ENCODE measurements at places on chromosomes 6 and 20.
A peak's percentile ranks its signal among the peaks of the same experiment; 100 is the strongest.

DNA sequence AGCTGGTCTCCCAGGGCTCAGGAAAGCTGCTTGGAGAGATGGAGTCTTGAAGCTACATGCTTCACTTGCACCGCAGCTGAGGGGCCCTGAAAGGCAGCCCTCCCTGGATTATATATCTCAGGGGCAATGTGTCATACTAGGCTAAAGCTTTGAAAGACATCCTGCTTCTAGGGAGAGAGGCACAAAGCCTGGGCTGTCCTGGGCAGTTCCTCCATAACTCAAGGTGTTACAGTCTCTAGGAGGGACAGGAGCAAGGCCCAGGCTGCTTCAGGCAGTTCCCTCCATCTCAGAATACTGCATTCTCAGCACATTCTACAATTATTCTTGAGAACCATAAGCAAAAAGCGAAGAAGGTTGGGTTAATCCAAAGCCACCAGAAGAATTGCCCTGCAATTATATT, 22.0 kb upstream of the TXNDC5 start:
- DNase-seq: no peak

- no peak for DNase-seq
These were observed 245.3 kb downstream of the FARS2 start for GRCh38 chr6:5506597-5506996.

- DNase-seq: no peak
These were observed 57.3 kb downstream of the TASP1 start for GRCh38 chr20:13581451-13581850.

GRCh38 chr20:53948383-53949318, 121.7 kb downstream of the BCAS1 start:
- no peak for DNase-seq

- no peak for DNase-seq
These were observed 164.0 kb downstream of the TBC1D7 start for GRCh38 chr6:13164291-13164690.

- DNase-seq: no peak
These were observed 38.2 kb upstream of the PMEPA1 start for GRCh38 chr20:57747861-57748481.

- no peak for DNase-seq
These were observed 32.1 kb downstream of the DAAM2 start for GRCh38 chr6:39824030-39824926.

GRCh38 chr20:43537921-43538877, 20.6 kb upstream of the SGK2 start:
- peak; percentile 71 for DNase-seq

DNA sequence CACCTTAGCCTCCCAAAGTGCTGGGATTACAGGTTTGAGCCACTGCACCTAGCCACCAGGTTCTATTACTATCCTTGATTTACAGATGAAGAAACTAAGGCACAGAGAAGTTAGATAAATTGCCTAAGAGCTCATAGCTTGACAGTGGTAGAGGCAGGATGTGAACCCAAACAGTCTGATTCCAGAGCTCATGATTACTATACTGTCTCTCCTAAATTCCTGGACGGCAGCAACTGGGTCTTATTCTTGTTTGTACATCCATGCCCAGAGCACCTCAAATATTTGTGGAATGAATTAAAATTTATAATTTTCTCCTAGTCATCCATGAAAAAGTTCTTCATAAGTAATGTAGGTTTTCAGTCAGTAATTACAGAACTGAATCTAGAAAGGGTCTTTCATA, 15.1 kb downstream of the PDSS2 start:
- no peak for DNase-seq

- DNase-seq: no peak
These were observed 30.2 kb downstream of the DLL1 start for GRCh38 chr6:170260686-170261085.
